Epithelial cell of alveolus of lung (primary cell): ENCODE measurements at places on chromosomes 1 and 21. TPM values are rescaled to one million over a fixed set of nuclear protein-coding genes. Genes with fewer than 3 reads are reported as not detected.

Gene BCAN
- total RNA-seq, result not detected in 2 replicates

Gene LHX8
- total RNA-seq, result not detected in 2 replicates

Gene KDF1
- total RNA-seq, result 1.7 TPM in 1 of 2 replicates, not detected in the other

Gene MACF1
- total RNA-seq, result 118 and 126 TPM in 2 replicates

Gene TEDDM1
- total RNA-seq, result not detected in 2 replicates

Gene CRYBG2
- total RNA-seq, result 0.26 TPM in 1 of 2 replicates, not detected in the other

Gene ZNF683
- not detected in 2 replicates for total RNA-seq

Gene PLEKHA6
- total RNA-seq, result 1.3 and 3.7 TPM in 2 replicates

Gene ETV3L
- total RNA-seq, result not detected in 2 replicates

Gene OR2W3
- not detected in 2 replicates for total RNA-seq

Gene LIPI
- total RNA-seq, result not detected in 2 replicates

Gene DNAI4
- total RNA-seq, result 0.56 and 1.2 TPM in 2 replicates

Gene CASQ2
- 1.5 TPM in 1 of 2 replicates, not detected in the other for total RNA-seq

Gene KCNA3
- total RNA-seq, result 0.64 and 0.91 TPM in 2 replicates

Gene DCST1
- total RNA-seq, result not detected in 2 replicates

Gene MYBPH
- 8.5 TPM in 1 of 2 replicates, not detected in the other for total RNA-seq
